KG1 (cell line): ENCODE measurements at places on chromosomes 4 and X.

DNA sequence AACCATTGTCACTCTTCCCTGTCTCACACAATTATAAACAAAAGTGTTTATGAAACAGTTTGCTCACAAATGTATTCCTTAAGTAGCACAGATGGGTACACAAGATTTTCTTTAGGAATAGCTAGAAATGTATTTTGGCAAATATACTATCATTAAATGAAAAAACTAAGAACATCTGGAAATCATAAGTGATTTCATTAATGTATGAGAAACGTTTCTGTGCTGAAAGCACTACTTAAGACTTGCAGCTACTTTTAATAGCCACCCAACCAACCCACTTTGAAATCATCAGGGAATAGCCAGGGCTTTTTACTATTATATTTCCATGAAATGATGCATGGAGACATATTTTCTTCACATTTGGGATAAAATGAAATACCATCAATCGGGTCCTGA lies 62.3 kb upstream of the NAP1L5 start:
- DNase-seq: no peak

DNA sequence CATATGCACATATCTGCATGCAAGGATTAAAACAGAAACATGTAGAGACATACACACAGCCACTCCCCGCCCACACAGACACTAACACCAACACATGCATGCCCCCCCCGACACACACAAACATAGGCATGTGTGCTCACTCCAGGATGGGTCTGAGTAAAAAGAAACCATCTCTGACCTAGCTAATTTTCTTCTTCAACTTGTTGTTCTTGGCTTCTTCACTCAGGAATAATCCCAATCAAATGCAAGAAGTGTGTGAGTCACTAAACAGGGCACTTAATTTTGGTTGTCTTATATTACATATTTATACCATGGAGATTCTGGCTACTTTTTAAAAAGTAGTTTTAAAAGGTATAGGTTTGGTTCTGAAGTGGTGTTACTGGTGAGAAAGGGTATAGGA lies 28.3 kb downstream of the ENOX2 start:
- DNase-seq: no peak

- DNase-seq: no peak
These were observed 61.6 kb downstream of the SYNPO2 start for GRCh38 chr4:118950224-118950623.

DNA sequence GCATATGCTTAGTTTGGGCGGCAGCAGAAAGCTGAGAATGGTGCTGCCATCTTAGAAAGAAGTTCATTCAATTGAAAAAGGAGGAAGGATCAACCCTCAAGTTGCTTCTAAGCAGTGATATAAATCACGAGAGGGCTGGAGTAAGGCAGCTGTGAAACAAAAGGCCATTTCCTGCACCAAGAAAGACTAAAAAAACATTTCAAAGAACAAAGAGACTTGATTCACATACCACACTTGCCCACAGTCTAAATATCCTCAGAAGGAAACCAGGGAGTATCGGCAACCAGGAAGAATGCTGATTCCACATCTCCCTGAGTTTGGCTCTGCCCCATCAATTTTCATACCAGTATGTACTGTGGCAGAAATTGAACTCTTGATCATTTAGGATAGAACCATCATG lies 240.1 kb downstream of the OPHN1 start:
- no peak for DNase-seq

DNA sequence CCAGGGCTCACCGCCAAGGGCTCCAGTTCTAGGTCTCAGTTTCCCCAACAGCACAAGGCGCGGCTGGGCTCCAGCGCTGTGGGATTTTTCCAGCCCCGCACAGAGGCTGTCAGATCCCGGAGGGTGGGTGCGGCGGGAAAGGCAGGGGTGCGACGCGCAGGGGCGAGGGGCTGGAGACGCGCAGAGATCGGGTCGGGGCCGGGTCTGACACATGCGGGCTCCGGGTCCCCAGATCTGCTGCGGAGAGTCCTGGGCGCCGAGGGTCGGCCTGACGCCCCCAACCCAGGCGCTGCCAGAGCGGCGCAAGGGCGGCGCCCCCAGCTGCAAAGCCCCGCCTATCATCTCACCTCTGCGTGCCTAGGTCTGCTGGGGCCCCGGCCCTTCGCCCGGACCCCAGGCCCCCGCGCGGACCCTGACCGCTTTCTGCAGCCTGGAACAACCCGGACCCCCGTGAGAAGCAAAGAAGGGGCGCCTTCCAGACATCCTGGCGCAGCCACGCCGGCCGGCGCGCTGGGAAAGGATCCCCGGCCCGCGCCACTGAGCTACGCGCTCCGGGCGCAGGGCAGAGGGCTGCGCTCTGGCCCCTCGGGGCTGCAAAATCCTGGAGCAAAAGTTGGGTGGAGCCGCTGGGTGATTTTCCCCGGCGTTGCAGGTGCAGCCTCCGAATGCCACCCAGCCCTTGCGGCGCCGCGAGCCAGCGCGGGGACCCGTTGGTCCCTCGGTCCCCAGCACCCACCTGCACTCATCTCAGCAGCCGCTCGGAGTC lies 486 bp downstream of the ABLIM2 start:
- DNase-seq: no peak

GRCh38 chr4:80967346-80967745 lies 63.2 kb upstream of the BMP3 start:
- no peak for DNase-seq

- DNase-seq: no peak
These were observed 1.6 kb upstream of the IDUA start for GRCh38 chr4:985123-985830.

DNA sequence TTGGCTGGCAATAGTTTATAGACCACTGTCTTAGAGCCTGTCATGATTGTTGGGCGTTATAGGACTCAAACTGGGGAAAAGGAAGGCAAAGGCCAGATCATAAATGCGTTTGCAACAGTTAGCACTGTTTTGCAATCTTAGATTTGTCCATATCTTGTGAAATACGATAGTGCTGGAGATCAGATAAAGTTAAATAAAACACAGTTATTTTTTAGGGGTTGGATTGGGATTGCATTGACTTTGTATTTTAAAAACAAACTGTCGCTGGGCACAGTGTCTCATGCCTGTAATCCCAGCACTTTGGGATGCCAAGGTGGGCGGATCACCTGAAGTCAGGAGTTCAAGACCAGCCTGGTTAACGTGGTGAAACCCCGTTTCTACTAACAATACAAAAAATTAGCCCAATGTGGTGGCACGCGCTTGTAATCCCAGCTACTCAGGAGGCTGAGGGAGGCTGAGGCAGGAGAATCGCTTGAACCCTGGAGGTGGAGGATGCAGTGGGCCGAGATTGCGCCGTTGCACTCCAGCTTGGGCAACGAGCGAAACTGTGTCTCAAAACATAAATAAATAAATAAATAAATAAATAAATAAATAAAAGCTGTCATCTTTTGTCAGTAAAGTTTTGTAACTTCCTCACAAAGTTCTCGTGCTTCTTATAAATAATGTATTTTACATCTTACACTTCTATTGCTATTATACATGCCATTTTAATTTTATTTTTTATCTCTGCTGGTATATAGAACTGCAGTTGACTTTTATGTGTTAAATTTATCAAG lies 117.2 kb downstream of the KDM6A start:
- no peak for DNase-seq

GRCh38 chr4:31620476-31620875 lies 900.3 kb downstream of the PCDH7 start:
- no peak for DNase-seq

DNA sequence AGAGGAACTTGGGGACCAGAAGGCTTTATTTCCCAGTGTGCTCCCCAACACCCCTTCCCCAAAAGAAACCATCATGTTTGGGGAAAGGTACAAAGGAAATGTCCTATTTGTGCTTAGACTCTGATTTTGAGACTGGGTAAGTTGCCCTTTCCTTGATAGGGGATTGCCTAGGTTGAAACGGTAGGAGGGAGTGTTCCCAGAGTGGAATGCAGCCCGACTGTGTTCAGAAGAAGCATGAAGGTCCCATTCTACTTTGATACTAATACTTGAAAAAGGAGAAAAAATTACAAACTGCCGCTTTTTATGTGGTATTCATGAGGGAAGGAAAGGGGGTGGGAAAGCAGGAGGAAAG lies 32.4 kb upstream of the TMEM131L start:
- no peak for DNase-seq

- no peak for DNase-seq
These were observed 330.6 kb upstream of the F9 start for GRCh38 chrX:139199933-139200332.

DNA sequence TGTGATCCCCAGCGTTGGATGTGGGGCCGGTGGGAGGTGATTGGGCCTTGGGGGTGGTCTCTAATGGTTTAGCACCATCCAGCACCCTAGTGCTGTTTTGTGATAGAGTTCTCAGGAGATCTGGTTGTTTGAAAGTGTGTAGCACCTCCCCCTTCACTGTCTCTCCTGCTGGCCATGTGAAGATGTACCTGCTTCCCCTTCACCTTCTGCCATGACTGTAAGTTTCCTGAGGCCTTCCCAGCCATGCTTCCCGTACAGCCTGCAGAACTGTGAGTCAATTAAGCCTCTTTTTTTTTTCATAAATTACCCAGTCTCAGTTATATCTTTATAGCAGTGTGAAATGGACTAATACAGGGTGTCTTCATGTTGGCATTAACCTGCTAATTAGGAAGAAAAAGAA lies 19.3 kb upstream of the TBC1D14 start:
- no peak for DNase-seq

DNA sequence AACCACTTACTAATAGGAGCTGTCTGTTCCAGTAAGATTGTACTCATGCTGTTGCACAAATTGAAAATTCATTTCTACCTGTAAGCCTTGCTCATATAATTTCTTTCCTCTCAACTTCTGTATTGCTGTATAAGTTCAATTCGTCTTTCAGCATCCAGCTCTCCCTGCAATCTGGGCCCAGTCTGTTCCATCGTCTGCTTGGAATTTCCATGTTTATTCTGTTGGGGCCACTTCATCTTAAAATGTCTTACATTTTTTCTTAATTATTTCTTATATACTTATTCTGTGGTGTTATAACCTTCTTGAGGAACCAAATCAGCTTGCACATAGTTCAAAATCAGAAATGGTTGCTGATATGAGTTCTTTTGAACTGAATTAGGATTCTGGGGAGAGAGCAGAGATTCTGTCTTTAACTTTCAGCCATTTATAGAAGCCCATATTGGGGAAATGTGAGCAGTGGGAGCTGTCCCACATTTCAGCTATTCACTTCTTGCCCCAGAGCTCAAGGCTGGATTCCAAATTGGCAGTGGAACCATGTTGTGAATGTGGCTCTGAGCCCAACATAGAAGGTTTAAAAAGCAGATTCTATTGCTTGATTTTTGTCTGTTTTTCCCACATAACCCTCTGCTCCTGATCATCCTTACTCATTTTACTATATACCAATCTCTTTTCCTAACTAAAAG lies 291.9 kb downstream of the BMPR1B start:
- DNase-seq: no peak

- DNase-seq: no peak
These were observed 59.1 kb downstream of the LUZP4 start for GRCh38 chrX:115348446-115349225.

DNA sequence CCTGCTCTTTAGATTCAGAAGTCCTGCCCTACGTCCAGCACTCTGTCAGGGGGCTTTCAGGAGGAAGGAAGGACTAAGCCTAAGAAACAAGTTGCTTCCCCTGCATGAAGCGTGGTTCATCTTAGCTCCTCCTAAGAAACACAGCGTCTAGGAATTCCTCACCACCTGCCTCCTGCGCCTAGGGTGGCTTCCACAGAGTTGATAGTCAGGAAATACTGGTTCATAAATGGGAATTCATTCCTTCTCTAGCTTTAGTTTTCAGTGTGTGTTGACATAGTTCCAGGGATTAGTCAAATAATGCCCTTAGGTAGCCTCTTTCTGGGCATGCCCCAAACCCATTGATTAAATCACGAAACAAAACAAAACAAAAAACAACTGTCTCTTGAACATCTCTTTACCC lies 1.7 kb upstream of the MXRA5 start:
- DNase-seq: no peak

DNA sequence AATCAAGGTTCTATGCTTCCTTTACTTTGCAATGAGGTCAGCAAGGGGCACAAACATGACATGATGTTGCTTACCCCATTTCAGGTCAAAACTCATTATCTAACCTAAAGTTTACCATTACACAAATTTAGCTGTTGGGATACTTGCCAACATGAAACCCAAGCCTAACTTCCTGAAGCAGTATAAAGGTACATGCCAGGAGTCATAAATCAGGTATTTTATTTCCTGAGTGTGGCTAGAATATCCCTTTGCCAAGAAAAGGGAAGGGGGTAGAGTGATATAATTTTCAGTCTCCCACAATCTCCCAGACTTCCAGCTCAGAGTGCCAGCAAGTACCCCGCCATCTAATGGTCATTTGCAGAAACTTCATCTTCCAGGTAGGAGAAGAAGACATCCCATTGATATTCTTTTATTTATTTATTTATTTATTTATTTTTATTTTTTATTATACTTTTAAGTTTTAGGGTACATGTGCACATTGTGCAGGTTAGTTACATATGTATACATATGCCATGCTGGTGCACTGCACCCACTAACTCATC lies 136.6 kb downstream of the NEXMIF start:
- no peak for DNase-seq

GRCh38 chrX:69605521-69605920 lies 10.4 kb upstream of the EDA start:
- DNase-seq: no peak

- DNase-seq: no peak
These were observed 13.4 kb downstream of the TRO start for GRCh38 chrX:54934058-54934457.

- DNase-seq: no peak
These were observed 43.9 kb downstream of the C4orf50 start for GRCh38 chr4:5974321-5974720.

GRCh38 chr4:185709802-185710486 lies 102.0 kb downstream of the SORBS2 start:
- no peak for DNase-seq

GRCh38 chrX:132622130-132622529 lies 133.3 kb upstream of the MBNL3 start:
- no peak for DNase-seq

- DNase-seq: no peak
These were observed 446.7 kb upstream of the TENM3 start for GRCh38 chr4:181796502-181796901.

GRCh38 chr4:119162174-119162573 lies 26.5 kb downstream of the MYOZ2 start:
- DNase-seq: no peak

DNA sequence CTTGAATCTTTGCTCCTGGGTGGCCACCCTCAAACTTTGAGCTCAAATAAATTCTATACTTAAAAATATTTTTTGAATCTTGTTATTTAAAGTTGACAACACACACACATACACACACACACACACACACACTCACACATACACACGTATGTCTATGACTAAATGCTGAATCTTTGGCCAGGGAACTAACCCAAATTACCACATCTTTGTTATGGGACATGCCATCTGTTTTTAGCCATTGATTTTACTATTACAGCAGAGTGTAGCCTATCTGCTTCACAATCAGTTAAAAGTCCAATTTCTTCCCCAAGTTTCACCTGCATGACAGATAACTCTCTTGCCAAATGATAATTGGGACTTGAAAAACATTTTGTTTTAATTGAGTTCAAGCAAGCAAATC lies 45.0 kb upstream of the USP46 start:
- DNase-seq: no peak
